Erythroblast (primary cell): ENCODE measurements at places on chromosomes 12 and 14.

- DNase-seq = no peak
These were observed 3.1 kb downstream of the PRB4 start for GRCh38 chr12:11307143-11307542.

DNA sequence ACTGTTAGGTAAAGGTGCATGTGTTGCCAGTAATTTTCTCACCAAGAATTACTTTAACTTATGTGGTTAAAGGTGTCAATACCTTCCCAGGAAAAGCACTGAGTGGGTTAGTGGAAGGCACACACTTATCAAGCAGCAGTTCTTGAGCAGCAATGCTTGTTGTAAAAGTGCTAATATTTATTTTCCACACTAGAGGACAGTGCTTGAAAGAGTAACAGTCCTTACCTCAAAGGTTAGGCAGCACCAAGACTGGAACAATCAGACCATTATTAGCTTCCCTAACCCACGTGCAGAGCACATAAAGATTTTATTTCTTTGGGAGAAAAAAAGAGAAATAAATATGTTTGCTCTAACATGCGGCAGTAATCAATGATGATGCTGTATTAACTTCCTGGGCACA, 48.8 kb upstream of the KRR1 start:
- no peak for DNase-seq

- no peak for DNase-seq
These were observed 32.0 kb downstream of the SSPN start for GRCh38 chr12:26227361-26227745.

GRCh38 chr14:63296060-63296563, 22.6 kb downstream of the GPHB5 start:
- no peak for DNase-seq

- DNase-seq = no peak
These were observed 8.8 kb upstream of the AMHR2 start for GRCh38 chr12:53414756-53415417.

GRCh38 chr14:81471062-81471461, 62.6 kb downstream of the SEL1L start:
- DNase-seq = no peak

DNA sequence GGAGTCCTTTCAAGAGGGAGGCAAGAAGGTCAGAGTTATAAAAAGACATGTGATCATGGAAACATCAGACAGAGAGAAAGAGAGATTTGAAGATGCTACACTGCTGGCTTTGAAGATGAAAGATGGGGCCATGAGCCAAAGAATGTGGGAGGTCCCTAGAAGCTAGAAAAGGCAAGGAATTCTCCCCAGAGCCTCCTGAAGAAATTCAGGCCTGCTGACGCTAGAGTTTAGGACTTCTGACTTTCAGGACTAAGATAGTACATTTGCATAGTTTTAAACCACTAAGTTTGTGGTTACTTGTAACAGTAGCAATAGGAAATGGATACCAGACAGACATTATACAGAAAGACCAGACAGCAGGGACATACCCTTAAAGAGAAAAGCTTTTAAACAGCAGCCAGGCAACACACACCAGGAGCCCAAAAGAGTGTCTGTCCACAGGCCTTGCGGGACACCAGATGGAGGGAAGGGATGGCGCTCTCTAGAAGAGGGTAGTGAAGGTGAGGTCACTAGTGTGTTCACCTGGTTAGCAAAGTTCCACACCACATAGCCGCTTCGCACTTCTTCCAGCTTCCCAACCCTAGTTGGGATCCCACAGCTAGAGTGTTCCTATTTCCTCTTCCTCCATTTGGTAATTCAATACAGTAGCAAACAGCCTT, 29.7 kb upstream of the CEBPE start:
- no peak for DNase-seq

- peak; percentile 97 for DNase-seq
These were observed at the start of gene MLXIP for GRCh38 chr12:122078141-122079032. MLXIP (plus strand) TSS chr12:122078756; CDS start chr12:122078854, 98 bp downstream.

GRCh38 chr14:104461676-104462449, 117.7 kb upstream of the C14orf180 start:
- no peak for DNase-seq
